ENCODE measurements at places on chromosomes 5 and 9.

DNA sequence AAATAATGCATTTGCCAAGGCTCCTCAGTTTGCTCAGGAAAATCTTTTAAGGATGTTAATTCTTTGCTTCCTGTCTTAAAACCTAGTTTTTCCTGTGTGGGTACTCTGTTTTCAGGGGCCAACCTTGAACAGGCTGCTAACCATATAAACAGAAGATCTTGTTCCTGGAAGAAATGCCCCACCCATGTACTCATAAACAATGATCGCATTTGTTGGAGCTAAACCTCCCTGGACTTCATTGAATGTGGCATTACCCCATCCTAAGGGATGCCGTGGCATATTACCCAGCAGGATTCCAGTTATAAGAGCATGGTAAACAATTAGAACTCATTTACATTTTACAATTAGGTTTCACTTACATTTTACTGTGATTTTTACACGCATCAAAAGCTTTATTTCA lies 436.0 kb downstream of the ZNF608 start:
- no peak for DNase-seq

GRCh38 chr5:172482156-172483020 lies 28.1 kb upstream of the SH3PXD2B start:
- no peak for DNase-seq

DNA sequence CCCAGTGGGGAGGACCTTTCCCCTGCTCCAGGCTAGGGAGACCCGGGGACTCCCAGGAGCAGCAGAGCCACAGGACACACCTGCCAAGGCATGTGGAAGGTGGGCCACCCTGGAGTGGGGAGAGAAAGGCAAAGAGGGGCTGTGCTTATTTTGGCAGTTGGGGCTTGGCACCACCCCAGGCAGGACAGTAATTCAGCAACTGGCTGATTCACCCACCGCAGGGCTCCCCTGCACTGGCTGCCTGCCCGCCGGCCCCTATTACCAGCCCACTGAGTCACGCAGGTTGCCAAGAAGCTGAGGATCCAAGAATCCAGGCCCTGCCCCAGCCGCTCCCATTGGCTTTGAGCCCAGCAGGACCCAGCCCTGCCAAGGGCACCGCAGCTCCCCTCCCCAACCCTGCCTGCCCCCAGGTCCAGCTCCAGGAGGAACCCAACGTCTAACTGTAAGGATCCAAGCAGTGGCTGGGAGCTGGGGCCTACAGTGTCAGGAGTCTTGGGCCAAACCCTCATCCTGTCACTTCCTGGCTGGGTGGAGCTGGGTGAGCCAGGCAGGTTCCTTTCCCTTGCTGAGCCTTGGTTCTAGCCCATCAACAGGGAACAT lies 14.2 kb upstream of the RALGDS start:
- DNase-seq = no peak

- DNase-seq = no peak
Measured at GRCh38 chr5:39447968-39448367, 23.2 kb upstream of the DAB2 start.

GRCh38 chr5:149656576-149657182 lies 73.4 kb upstream of the PPARGC1B start:
- DNase-seq = no peak

- DNase-seq = no peak
Measured at GRCh38 chr5:88290801-88291200, 22.2 kb upstream of the TMEM161B start.

GRCh38 chr5:59640411-59640810 lies 253.1 kb downstream of the PDE4D start:
- no peak for DNase-seq

GRCh38 chr5:171633776-171634470 lies 151.7 kb upstream of the SMIM23 start:
- DNase-seq = no peak

- DNase-seq = no peak
Measured at GRCh38 chr5:12691330-12691729, 787.1 kb upstream of the CTNND2 start.
